ENCODE measurements at places on chromosomes 5 and 9. TPM values are rescaled to one million over a fixed set of nuclear protein-coding genes. Genes with fewer than 3 reads are reported as not detected.

DNA sequence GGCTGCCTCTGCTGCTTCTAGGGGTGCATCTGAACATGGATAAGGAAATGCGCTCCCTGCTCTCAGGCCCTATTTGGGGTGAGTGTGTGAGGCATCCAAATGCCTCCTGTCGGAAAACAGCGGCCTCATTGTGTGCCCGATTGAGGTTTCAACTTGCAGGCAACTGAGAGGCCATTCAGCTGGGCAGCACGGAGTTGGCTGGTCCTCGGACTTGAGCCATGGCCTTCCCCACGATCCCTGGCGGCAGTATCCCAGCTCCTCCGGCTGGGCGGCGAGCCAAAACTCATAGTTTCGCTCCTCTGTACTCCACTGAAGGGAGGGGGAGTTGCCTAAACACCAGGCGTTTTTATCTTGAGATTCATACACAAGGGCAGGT lies 597.3 kb upstream of the SGCD start:
- H3K36me3 ChIP-seq = no peaks in the 10 kb centered on the region
- no peaks in the 10 kb centered on the region for H3K4me1 ChIP-seq
- no peak overlapping the region for H3K27ac ChIP-seq
- H3K27me3 ChIP-seq = peaks cover 6% of the 10 kb centered on the region
- no peak for DNase-seq

- H3K4me3 ChIP-seq = no peak overlapping the region
- DNase-seq = no peak
- H3K27ac ChIP-seq = no peak overlapping the region
- H3K4me1 ChIP-seq = no peaks in the 10 kb centered on the region
Observed at GRCh38 chr9:2087500-2088313, 72.6 kb downstream of the SMARCA2 start.

- H3K36me3 ChIP-seq = no peaks in the 10 kb centered on the region
- H3K27me3 ChIP-seq = no peaks in the 10 kb centered on the region
- DNase-seq = no peak
- H3K27ac ChIP-seq = no peak overlapping the region
- H3K4me1 ChIP-seq = no peaks in the 10 kb centered on the region
Observed at GRCh38 chr5:103364074-103364473, 105.5 kb downstream of the MACIR start.

The RNF224 gene
- total RNA-seq = not detected

The OR1J2 gene
- not detected for total RNA-seq

All from uterus (tissue), 4 donors.